Stimulated activated CD4-positive, alpha-beta T cell treated with anti-CD3 and anti-CD28 coated beads, Interleukin-2, amount 100 ng/mL, for 24 hours (primary cell): ENCODE measurements at places on chromosomes 13 and 19.

DNA sequence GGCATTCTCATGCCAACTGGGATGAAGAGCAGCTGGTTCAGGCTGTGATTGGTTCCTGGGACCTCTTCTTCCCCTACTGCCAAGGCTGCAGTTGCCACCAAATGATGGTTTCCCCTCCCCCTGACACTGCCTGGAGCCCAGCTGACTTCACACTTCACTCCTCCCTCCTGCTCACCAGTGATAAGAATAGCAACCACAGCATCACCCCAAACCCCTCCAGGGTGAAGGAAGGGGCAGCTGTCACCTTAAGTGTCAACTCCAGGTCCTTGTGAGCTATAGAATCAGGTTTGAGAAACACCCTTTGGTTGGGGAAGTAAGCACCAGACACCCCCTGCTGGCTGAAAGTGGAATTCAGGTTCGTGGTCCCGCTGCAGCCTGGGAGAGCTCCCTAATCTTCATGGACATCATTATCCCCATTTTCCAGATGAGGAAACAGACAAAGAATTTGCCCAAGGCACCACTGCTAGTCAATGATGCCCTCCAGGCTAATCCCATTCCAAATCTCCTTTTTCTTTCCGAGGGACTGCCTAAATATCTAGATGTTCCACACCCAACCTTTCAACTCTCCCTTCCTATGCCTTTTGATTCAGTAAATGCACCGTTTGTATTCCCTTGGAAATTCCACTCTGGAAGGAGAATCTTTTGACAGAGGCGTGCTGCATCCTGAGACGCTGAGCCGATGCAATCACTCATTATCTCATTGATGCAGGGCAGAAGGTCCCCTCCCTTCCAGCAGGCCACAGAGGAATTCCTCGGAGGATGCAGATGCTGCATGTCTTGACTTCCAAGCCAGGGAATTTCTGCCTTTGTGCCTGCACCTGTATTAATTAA, 50.6 kb upstream of the UQCRFS1 start:
- DNase-seq = peak; percentile 69

GRCh38 chr19:11587302-11587974, 9.8 kb upstream of the ZNF627 start:
- peak; percentile 83 for DNase-seq

- no peak for DNase-seq
Observed at GRCh38 chr13:101655435-101655834, 203.0 kb downstream of the ITGBL1 start.

DNA sequence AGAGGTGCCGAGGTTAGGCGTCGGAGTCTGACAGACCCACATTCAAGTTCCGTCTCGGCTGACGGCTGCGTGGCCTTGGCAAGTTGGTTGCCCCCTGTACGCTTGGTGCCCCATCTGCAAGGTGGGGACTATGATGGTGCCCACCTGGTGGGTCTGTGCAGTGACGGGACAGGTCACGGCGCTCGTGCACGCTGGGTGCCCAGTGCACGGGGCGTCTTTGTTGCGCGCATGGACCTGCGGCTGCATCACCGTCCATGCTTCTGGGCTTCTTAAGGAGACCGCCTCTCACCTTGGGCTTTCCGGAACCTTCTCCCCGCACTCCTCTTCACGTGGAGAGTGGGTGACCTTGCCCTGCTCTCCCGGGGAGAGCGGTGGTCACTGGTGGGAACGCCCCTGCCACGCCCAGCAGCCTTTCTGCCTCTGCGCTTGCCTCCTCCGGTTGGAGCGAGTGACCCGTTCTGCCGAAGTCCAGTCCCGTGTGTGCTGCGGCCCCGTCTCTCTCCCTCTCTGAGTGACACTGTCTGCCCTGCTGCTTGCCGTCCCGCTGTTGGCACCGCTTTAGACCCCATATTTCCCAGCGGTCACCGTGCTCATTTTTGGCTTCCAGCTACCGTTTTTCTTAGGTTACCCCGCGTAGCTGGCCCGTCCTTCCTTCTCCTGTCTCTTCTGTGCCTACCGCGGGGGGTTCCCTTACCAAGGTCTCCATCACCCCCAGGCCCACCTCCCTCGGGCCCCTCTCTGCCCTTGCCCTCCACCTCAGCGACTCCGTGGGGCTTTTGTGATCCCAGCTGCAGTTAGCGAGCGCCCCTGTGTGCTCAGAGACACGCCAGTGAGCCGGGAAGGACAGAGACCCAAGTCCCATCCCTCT, 6.4 kb downstream of the ATP11A start:
- DNase-seq = no peak

DNA sequence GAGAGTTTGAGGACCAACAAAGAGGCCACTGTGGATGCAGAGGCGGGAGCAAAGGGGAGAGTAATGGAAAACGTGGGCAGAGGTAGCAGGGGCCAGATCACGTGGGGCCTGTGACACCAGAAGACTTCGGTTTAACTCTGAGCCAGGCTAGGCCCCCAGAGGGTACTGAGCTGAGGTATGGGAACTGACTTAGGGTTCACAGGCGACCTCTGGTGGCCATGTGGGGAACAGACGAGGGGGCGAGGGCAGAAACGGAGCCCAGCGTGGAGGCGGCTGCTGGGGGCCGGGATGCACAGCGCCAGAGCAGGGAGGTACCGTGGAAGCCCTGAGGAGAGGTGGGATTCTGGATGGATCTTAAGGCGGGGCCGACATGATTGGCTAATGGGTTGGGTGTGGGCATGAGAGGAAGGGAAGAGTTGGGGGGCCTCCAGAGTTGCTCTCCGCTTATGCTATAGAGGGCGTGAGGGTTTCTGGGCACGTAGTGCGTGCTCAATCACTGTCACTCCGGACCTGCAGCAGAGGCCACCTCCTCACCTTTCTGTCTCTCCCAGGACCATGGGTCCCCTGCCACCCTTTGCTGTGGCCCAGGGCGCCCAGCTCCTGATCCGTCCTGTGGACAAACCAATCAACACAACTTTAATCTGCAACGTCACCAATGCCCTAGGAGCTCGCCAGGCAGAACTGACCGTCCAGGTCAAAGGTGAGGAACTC, 13.7 kb downstream of the PVR start:
- peak; percentile 78 for DNase-seq

DNA sequence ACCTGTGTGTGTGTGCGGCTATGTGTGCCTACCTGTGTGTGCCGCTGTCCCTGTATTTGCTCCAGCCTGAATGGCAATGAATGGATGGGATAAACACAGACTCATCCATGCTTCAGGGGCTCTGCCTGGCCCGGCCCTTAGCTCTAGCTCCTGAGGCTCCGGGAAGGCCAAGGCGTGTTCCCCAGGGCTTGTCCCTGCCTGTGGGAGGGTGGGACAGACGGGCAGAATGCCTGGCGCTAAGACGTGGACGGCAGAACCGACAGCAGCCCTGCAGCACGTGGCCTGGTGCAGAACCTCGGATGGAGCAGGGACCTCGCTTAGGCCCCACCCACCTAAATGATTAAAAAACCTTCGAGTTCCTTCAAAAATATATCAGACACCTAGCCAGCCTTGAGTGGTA, 57.8 kb upstream of the C13orf46 start:
- no peak for DNase-seq

DNA sequence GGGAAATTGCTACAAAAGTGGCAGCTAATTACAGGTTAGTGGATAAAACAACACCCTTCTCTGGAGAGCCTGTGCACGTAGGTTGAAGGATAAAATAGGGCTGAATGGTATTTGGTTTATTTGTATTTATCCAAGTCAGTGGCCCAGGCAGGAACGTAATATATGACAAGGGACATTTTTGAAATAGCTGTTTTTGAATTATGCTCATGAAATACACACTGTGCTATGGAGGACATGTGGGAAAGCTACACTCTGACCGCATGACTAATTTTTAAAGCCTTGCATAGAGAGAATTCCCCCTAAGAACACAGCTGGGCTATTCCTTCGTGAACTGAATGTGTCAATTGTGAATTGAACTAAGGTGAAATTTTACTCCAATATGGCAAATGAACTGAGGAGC, 292.1 kb upstream of the MAB21L1 start:
- no peak for DNase-seq

DNA sequence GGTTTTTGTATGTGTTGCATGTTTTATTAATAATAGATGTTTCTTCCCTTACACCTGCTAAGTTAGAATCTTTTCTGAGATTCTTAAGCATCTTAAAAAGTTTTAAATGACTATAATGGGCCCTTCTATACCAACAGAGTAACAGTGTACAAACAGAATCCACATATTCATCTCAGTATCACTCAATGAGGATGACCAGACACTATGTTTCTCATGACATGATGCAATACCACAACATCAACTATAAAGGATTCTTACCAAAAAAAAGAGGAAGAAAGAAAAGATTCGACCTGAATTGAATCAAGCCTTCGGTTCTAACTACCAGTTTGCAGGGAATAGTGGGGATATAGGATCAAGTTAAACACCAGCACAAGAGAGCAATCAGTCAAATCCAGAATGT, 56.5 kb downstream of the INTS6 start:
- DNase-seq = no peak

GRCh38 chr13:33025220-33025744, 9.1 kb downstream of the KL start:
- no peak for DNase-seq

- peak; percentile 98 for DNase-seq
Observed at GRCh38 chr19:58554494-58555368, at the start of gene CHMP2A. TSS of gene CHMP2A (minus strand) at chr19:58555105. CDS start at chr19:58554212, 893 bp downstream.

DNA sequence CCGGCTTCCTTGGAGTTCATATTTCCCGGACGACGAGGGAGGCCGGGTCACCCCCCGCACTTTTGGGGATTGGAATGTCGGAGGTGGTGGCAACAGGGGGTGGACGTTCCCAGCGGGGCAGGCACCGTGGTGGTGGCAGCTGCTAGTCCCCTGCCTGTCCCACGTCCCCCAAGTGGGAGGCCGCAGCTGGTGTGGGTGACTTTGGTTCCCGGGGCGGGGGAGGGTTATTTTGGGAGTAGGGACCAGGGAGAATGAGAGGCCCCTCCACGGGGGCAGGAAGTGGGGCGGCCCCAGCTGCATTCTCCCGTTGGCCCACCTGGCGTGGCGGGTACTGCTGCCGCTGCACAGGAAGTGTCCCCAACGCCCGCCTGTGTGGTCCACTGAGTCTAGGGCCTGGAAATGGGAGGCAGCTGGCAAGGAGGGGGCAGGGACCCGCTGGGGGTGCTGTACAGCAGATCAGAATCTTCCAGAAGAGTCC, 11.1 kb upstream of the PLIN3 start:
- peak; percentile 17 for DNase-seq

- DNase-seq = peak; percentile 27
Observed at GRCh38 chr19:3760871-3761361, 576 bp downstream of the APBA3 start.

DNA sequence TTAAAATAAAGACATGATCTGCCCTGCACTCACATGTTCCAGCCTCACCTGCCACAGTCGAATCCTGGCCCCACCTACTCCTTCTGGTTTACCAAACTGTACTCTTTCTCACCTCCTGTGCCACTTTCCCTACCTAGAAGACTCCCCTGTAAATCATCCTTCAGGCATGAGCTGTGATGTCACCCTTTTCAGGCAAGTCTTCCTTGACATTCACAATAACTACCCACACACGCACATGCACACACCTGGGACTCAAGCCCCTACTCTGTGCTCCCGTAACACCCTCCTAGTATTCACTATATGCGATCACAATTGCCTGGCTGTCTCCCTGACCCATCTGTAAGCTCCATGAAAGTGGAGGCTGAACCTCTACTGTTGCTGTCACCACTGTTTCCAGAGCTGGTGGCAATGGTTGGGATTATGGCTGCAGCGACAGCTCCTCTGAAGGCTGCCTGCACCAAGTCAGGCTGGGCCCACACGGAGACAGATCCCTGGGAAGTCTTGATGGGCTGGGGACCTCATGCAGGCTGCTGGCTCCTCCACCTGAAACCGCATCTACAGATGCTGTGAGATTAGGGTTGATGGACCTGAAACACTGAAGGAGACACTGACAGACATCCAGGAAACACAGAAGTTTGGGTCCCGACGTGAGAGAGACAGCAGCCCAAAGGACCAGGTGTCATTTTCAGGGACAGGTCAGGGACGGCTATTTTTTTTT, 611.1 kb downstream of the UQCRFS1 start:
- no peak for DNase-seq

GRCh38 chr13:113907635-113908617, 44.0 kb upstream of the GAS6 start:
- peak; percentile 13 for DNase-seq

- no peak for DNase-seq
Observed at GRCh38 chr13:98162935-98163334, 14.1 kb downstream of the RNF113B start.

DNA sequence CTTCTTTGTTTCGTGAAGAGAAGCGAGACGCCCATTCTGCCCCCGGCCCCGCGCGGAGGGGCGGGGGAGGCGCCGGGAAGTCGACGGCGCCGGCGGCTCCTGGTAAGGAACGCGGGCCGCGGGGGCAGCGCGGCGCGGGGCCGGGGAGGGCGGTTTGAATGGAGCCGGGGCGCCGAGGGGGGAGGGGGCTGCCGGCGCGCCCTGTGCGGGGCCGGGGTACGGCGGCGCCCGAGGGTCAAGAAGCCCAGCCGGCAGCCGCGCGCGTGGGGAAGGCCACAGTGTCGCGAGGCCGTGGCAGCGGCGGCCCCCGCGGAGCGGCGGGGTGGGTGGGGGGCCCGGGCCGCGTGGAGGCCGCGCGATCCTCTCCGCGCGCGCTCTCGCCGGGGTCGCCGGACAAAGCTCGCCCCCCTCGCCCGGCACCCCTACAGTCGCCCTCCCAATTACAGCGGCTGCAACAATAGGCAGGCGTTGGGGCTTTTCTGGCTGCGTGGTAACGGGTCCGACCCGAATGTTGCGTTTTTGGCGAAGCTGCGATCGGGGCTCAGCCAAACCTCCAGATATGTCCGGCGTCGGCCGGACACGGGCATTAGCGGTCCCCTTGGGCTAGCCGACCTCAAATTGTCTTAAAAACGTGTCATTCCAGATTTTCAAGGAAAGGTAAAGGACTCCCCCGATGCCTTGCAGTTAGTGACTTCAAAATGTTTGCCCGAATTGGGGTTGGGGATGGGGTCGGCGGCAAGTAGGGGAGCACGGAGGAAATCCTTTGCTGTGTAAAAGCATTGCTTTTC, 437 bp downstream of the SMARCA4 start:
- peak; percentile 41 for DNase-seq

DNA sequence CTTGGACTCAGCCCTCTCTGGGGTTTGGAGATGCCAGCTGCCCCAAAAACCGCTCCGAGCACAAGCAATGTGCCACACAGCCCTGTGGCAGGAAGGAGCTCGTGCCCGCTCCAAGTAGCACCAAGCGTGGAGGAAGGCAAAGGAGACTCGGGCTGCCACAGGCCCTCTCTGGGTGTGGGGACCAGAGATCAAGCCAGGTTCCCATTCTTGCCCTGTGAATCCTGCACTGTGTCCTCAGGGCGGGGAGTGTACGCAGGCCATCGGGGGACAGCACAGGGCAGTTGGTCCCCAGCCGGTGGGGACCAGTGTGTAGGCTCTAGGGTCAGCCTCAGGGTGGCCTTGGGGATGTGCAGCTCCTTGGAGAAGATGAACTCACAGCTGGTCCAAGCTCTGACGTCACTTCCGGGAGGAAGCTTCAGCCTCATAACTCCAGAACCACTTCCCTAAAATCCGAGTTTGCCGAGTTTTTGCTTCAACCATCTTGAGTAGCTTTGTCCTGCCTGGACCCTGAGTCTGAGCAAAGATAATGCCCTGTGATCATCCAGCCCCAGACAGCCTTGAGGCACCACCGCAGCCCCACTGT, 9.3 kb upstream of the CPAMD8 start:
- no peak for DNase-seq

GRCh38 chr19:30862876-30863275, 486.4 kb downstream of the TSHZ3 start:
- no peak for DNase-seq
